ENCODE measurements at places on chromosomes 3 and 15.

DNA sequence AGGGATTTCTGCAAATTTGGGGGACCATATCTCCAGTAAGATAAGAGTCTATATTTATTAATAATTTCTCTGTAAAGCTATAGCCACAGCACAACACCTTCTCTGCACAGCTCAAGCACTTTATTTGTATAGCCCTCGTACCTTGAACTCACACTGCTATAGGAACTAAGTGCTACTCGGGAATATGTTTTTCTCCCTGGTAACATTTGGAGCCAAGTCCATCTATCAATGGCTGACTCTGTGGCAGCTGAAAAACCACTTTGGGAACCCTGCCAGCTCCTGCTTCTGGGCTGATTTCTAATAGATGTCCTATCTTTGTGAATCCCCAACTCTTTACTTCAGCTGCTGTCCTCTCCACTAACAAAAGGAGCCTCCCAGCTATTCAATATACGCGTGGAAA is 298.5 kb downstream of the GBE1 start:
- DNase-seq, result no peak

GRCh38 chr3:118144919-118145318 is 889.7 kb downstream of the IGSF11 start:
- no peak for DNase-seq

DNA sequence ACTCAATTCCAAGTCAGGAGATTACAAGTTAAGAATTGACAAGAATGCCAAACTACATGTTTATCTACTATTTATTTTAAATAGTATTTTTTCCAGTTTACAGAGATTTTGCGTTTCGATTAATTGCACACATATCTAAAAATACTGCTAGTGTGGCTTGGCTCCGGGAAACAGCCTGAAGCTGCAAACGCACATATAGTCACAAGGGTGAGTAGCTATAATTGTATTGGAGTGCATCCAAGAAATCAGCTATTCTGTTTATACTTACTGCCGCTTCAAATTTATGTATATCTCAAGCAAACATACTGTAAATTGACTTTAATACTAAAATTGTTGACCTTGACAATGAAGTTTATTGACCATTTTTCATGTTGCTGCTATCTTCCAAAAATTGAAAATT is 77.0 kb upstream of the PLSCR5 start:
- DNase-seq, result no peak

DNA sequence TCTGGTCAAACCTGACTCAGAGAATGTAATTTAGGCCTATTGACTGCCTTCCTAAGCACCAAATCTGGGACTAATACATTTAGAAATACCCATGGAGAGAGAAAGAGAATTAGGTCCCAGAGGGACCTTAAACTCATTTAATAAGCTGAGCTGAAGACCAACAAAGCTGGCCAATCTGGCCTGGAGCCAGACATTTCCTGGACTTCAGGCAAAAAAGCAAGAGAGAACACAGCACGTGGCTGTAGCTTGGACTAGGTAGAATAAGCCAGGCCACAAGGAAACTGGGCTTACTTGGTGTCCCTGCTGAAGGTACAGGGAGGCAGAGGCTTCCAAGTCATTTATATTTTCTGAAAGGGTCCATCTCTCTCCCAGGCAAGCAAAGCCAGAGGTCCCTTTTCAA is 88.1 kb downstream of the RTP4 start:
- no peak for DNase-seq

DNA sequence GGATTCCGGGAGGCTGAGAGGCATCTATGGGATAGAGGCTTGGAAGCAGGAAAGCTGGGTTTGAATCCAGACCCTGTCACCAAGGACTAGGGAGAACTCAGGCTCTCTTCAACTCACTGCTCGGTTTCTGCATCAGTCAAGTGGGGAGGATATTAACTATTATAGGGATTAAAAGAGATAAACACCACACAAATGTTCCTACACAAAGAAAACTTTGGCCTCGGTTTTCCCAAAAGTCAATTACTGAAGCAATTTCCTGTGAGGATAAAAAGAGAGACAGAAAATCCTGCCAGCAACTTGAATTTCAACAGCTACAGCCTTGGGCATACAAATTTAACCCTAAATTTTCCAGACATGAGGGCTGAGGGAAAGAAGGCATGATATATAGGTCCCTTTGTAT is 36.0 kb downstream of the ITGB5 start:
- no peak for DNase-seq

DNA sequence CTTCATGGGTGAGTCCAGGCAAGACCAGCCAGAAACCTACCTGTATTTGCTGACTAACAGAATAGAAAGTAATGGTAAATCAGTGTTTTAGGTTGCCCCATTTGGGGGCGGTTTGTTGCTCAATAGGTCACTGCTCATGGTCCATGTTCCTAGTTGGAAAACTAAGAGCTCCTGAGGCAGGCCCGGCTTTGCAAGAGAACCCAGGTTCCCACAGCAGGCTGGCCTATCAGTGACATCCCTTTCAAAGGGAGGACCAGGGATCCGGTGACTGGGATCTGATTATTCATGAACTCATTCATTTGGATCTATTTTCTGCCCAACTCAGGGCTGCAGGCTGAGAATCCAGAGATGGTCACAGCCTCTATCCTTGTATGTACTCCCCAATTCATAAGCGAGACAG is 163.9 kb downstream of the WNT7A start:
- DNase-seq, result no peak

Measured in stimulated activated CD4-positive, alpha-beta T cell treated with anti-CD3 and anti-CD28 coated beads, Interleukin-2, amount 100 ng/mL, for 24 hours (primary cell).